Stomach (tissue), 19 donors: ENCODE measurements at places on chromosomes 4 and X.

DNA sequence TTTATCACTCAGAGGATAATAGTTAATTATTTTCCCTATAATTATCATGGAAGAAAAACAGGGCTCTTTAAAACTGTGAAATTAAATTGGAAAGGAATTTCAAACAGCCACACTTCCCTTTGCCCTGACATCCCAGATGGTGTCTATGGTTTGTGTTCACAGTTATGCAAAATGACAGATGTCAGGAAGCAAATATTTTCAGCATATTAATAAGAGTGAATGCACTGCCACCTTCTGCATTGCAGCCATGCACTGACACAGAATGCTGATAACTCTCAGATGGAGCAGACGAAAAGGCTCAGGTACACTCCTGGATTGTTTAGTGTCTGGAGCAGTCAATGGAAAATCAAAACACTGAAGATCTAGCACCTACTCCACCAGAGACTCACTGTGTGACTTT, 57.6 kb downstream of the RWDD4 start:
- no peak overlapping the region for H3K4me3 ChIP-seq
- H3K4me1 ChIP-seq: no peaks in the 10 kb centered on the region

GRCh38 chr4:2869659-2870058, 26.0 kb downstream of the ADD1 start:
- no peak for DNase-seq
- no peaks in the 10 kb centered on the region for H3K36me3 ChIP-seq
- peak overlapping the region; percentile 78 for H3K27ac ChIP-seq
- peaks cover 93% of the 10 kb centered on the region for H3K4me1 ChIP-seq
- H3K27me3 ChIP-seq: no peaks in the 10 kb centered on the region

GRCh38 chr4:89674876-89675459, 162.0 kb downstream of the SNCA start:
- no peak overlapping the region for H3K4me3 ChIP-seq
- no peaks in the 10 kb centered on the region for H3K27me3 ChIP-seq
- peak; percentile 7 for DNase-seq
- no peaks in the 10 kb centered on the region for H3K36me3 ChIP-seq

DNA sequence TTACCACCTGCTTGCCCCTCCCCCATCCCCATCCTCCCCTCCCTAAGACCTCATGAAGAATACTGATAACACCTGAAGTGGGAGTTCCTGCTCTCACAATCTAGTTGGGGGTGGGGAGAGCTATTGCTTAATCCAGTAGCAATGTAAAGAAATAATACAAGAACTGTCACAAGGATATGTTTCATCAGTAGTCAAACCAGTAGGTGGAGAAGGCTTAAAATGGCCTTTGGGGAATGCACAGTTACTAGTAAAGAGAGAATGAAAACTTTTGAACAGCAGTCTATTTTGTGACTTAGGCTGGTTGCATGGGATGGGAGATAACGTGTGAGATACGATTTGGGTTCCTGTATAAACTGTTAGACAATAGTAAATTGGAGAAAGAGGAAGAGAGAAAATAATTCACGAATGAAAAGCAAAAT, 6.0 kb downstream of the GALNT7 start:
- no peak overlapping the region for H3K4me3 ChIP-seq
- H3K36me3 ChIP-seq: no peaks in the 10 kb centered on the region
- peaks cover 14% of the 10 kb centered on the region for H3K4me1 ChIP-seq

DNA sequence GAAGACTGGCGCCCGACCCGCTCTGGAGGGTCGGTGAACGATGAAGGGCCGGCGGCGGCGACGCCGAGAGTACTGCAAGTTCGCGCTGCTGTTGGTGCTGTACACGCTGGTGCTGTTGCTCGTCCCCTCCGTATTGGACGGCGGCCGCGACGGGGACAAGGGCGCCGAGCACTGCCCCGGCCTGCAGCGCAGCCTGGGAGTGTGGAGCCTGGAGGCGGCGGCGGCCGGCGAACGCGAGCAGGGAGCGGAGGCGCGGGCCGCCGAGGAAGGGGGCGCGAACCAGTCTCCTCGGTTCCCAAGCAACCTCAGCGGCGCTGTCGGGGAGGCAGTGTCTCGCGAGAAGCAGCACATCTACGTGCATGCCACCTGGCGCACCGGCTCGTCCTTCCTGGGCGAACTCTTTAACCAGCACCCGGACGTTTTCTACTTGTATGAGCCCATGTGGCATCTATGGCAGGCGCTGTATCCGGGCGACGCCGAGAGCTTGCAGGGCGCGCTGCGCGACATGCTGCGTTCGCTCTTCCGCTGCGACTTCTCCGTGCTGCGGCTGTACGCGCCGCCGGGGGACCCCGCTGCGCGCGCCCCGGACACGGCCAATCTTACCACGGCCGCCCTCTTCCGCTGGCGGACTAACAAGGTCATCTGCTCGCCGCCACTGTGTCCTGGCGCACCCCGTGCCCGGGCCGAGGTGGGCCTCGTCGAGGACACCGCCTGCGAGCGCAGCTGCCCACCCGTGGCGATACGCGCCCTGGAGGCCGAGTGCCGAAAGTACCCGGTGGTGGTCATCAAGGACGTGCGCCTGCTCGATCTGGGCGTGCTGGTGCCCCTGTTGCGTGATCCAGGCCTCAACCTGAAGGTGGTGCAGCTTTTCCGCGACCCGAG, 568 bp downstream of the CHST7 start:
- peak overlapping the region; percentile 77 for H3K27ac ChIP-seq
- no peaks in the 10 kb centered on the region for H3K27me3 ChIP-seq
- DNase-seq: peak; percentile 80

- no peak overlapping the region for H3K4me3 ChIP-seq
- no peaks in the 10 kb centered on the region for H3K27me3 ChIP-seq
- DNase-seq: no peak
- no peaks in the 10 kb centered on the region for H3K4me1 ChIP-seq
Observed at GRCh38 chr4:107212565-107212964, 176.5 kb upstream of the DKK2 start.

DNA sequence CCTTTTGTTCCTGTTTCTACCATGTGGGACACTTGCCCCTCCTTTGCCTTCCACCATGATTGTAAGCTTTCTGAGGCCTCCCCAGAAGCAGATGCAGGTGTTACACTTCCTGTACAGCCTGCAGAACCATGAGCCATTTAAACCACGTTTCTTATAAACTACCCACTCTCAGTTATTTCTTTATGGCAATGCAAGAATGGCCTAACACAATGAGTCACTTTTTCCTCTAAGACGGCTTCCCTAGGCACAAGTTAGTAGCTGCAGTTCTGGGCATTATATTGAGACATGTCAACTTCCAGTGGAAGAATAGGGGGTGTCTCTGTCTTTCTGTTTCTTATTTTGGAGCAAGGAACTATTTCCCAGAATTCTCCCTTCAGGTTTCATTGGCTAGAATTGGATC, 32.9 kb upstream of the DIPK2B start:
- H3K27ac ChIP-seq: no peak overlapping the region
- no peak overlapping the region for H3K4me3 ChIP-seq
- no peaks in the 10 kb centered on the region for H3K36me3 ChIP-seq
- H3K27me3 ChIP-seq: no peaks in the 10 kb centered on the region

- no peaks in the 10 kb centered on the region for H3K27me3 ChIP-seq
- no peaks in the 10 kb centered on the region for H3K36me3 ChIP-seq
- H3K4me3 ChIP-seq: peak overlapping the region; percentile 61
- H3K27ac ChIP-seq: peak overlapping the region; percentile 35
- H3K4me1 ChIP-seq: peaks cover 20% of the 10 kb centered on the region
- peak; percentile 97 for DNase-seq
Observed at GRCh38 chr4:182448281-182449151, 205.3 kb downstream of the TENM3 start.

GRCh38 chr4:40200875-40201801, 4.3 kb downstream of the RHOH start:
- no peaks in the 10 kb centered on the region for H3K4me1 ChIP-seq
- peak overlapping the region; percentile 78 for H3K27ac ChIP-seq
- H3K4me3 ChIP-seq: peak overlapping the region; percentile 11
- no peaks in the 10 kb centered on the region for H3K27me3 ChIP-seq
- no peak for DNase-seq
- H3K36me3 ChIP-seq: no peaks in the 10 kb centered on the region

DNA sequence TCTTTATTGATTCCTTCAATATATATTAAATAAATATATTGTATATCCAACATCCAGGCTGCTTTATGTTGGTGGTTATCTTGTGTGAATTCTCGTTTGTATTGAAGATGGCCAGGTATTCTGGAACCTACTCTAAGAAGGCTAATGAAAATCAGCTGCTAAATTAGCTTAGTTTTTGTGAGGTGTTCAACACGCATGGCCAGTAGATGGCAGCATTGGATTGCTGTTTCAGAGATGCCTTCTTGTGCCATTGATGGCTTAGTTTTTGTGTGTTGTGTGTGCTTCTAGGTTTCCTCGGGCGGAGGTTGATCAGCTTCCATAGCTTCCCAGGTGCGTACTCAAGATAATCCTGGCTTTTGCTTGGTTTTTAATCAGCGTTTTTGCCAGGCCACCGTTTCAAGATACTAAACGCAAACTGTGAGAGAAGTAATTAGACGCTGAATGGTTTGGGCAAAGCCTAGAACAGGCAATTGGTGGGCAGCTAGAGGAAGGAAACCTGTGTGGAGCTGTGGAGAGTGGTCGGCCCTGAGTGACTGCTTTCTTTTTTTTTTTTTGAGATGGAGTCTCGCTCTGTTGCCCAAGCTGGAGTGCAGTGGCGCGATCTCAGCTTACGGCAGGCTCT, 15.1 kb downstream of the NOCT start:
- H3K36me3 ChIP-seq: no peaks in the 10 kb centered on the region
- H3K4me3 ChIP-seq: no peak overlapping the region
- H3K4me1 ChIP-seq: no peaks in the 10 kb centered on the region
- no peak overlapping the region for H3K27ac ChIP-seq
- peak; percentile 79 for DNase-seq
- no peaks in the 10 kb centered on the region for H3K27me3 ChIP-seq

- H3K4me3 ChIP-seq: no peak overlapping the region
- H3K4me1 ChIP-seq: no peaks in the 10 kb centered on the region
- H3K36me3 ChIP-seq: no peaks in the 10 kb centered on the region
Observed at GRCh38 chrX:7362111-7362510, 214.2 kb upstream of the PUDP start.

DNA sequence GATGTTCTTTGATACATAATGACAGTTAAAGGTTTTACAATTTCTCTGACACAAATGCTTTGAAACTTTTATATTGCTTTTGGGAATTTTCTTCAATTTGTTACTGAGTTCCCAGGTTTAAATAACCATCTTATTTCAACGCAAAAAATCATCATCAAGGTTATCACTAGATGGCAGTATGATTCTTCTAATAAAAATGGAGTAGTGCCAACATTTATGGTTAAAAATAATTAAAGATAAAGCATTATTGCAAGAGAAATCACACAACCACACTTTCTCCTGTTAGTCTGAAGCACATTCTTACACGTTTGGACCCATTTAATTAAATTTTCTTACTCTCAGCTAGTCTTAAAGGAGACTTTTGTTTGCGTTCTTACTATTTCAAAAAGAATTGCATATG, 611.3 kb upstream of the CPXCR1 start:
- DNase-seq: peak; percentile 2
- H3K4me1 ChIP-seq: no peaks in the 10 kb centered on the region
- no peak overlapping the region for H3K4me3 ChIP-seq
- H3K27ac ChIP-seq: no peak overlapping the region

- no peaks in the 10 kb centered on the region for H3K27me3 ChIP-seq
- peaks cover 19% of the 10 kb centered on the region for H3K4me1 ChIP-seq
- peaks cover 36% of the 10 kb centered on the region for H3K36me3 ChIP-seq
- no peak for DNase-seq
- peak overlapping the region; percentile 42 for H3K27ac ChIP-seq
- no peak overlapping the region for H3K4me3 ChIP-seq
Observed at GRCh38 chr4:184668511-184669114, 19.1 kb downstream of the PRIMPOL start.

- peaks cover 10% of the 10 kb centered on the region for H3K27me3 ChIP-seq
- peak; percentile 58 for DNase-seq
- H3K4me1 ChIP-seq: peaks cover 39% of the 10 kb centered on the region
Observed at GRCh38 chr4:24794480-24794879, 893 bp upstream of the SOD3 start.

DNA sequence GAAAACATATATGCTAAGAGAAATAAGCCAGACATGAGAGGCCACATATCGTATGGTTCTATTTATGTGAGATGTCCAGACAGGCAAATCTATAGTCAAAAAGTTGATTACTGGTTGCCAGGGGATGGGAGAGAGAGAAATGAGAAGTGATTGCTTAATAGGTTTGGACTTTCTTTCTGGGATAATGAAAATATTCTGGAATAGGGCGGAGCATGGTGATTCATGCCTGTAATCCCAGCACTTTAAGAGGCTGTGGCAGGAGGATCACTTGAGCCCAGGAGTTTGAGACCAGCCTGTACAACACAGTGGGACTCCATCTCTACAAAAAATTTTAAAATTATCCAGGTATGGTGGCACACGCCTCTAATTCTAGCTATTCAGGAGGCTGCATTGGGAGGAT, 22.4 kb downstream of the RBM47 start:
- no peak for DNase-seq
- no peaks in the 10 kb centered on the region for H3K4me1 ChIP-seq
- no peak overlapping the region for H3K27ac ChIP-seq
- H3K27me3 ChIP-seq: no peaks in the 10 kb centered on the region
- H3K4me3 ChIP-seq: no peak overlapping the region
- no peaks in the 10 kb centered on the region for H3K36me3 ChIP-seq

DNA sequence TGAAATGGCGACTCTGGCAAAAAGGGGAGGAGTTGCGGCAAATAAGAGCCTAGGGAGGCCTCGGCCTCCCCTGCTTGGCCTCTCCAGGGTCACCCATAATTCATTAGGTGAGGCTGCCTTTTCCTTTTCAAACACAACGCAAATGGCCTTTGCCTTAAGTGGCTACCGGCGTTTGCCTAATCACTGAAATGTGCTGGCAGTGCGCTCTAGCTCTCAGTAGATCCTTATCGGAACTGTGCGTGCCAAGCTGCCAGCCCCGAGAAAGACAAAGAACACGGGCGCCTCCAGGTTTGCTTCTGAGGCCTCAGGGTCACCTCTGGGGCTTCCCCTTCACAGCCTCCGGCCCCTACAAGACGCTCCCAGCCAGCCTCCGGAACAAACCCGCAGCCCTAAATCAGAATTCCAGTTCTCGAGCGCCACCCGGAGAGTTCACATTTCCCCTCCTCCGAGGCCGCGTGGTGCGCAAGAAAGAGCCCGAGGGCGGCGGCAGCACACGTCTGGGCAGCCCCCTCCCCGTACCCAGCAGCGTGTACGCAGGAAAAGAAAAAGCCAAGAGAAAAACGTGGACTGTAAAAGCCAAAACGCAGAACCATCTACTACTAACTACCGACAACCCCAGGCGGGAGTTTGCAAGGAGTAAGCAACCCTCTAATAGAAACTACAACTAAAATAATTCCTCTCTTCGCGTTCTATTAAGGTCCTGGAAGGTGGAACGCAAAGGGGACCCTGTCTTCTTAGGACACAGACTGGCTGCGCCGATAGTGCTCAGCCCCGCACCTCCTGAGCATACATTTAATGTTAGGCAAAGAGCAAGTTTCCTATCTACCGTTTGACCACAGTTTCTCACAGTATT, 76.5 kb upstream of the BCOR start:
- peak overlapping the region; percentile 97 for H3K27ac ChIP-seq
- peak; percentile 80 for DNase-seq
- H3K4me3 ChIP-seq: peak overlapping the region; percentile 49
- no peaks in the 10 kb centered on the region for H3K27me3 ChIP-seq

- no peaks in the 10 kb centered on the region for H3K36me3 ChIP-seq
- H3K27ac ChIP-seq: no peak overlapping the region
- H3K27me3 ChIP-seq: no peaks in the 10 kb centered on the region
- H3K4me1 ChIP-seq: no peaks in the 10 kb centered on the region
Observed at GRCh38 chr4:170270628-170271027, 180.9 kb upstream of the AADAT start.
